Hepatocyte (in vitro differentiated cells): ENCODE measurements at places on chromosomes 12 and 14.

- no peak for DNase-seq
Observed at GRCh38 chr14:105358140-105358846, 40.0 kb upstream of the TEX22 start.

GRCh38 chr12:30996255-30996654 is 69.7 kb downstream of the TSPAN11 start:
- DNase-seq: no peak

- DNase-seq: no peak
Observed at GRCh38 chr12:124739953-124740561, 123.6 kb downstream of the SCARB1 start.

DNA sequence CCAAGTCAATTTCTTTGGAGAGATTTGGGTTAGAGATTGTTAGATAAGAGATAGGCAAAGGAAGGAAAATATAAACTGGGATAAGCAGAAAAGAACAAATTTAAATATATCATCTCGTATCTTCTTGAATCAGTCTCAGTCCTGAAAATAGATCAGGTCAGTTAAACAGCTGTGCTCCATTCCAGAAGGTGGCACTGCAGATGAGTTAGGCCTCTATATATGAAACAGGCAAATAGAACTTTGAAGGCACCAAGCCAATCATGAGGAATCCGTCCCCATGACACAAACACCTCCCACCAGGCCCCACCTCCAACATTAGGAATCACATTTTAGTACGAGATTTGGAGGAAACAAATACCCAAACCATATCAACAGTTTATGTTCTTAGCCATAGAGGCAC is 605.5 kb upstream of the USP15 start:
- DNase-seq: peak; percentile 14

- no peak for DNase-seq
Observed at GRCh38 chr14:63759456-63759855, 31.6 kb upstream of the SGPP1 start.

- no peak for DNase-seq
Observed at GRCh38 chr12:78571953-78572352, 292.6 kb upstream of the SYT1 start.

GRCh38 chr12:3913278-3913677 is 40.1 kb upstream of the PARP11 start:
- no peak for DNase-seq
